ENCODE measurements at places on chromosomes 6 and 20. TPM values are rescaled to one million over a fixed set of nuclear protein-coding genes. Genes with fewer than 3 reads are reported as not detected.

Gene FAM209B
- polyA plus RNA-seq: 0.48 TPM

Gene ZNF311
- polyA plus RNA-seq: 5.1 TPM

GRCh38 chr6:37134036-37134395 is 35.9 kb upstream of the PIM1 start:
- no peak for DNase-seq

GRCh38 chr6:33177552-33178446 is 14.5 kb downstream of the COL11A2 start:
- DNase-seq: no peak

DNA sequence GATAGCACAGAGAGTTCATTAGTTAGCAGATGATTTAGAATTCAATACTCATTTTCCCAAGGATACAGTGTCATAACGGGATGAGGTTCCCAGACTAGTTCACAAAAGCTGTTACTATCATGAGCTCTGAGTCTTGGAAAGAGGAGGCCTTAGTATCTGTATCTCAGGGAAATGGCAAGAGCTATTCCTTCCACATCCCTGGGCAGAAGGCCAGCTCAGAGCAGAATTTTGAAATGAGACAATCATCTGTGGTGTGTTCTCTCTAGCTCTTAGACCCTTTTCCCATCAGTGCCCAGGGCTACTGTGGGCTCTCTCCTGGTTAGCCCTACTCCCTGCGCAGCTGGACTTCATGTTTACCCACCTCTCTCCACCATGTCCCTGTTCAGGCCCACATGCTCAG is 64.5 kb downstream of the JAG1 start:
- no peak for DNase-seq

- no peak for DNase-seq
These were observed 170.3 kb downstream of the KHDC1L start for GRCh38 chr6:73054958-73055357.

All from renal pelvis (tissue), 12 donors.